NCI-H1105 treated with DMSO at 0.1 percent for 48 hours (cell line): ENCODE measurements at places on chromosomes 11 and 22.
A peak's percentile ranks its signal among the peaks of the same experiment; 100 is the strongest.

GRCh38 chr22:23401111-23401909 lies 178.8 kb downstream of the IGLL1 start:
- no peak for DNase-seq

DNA sequence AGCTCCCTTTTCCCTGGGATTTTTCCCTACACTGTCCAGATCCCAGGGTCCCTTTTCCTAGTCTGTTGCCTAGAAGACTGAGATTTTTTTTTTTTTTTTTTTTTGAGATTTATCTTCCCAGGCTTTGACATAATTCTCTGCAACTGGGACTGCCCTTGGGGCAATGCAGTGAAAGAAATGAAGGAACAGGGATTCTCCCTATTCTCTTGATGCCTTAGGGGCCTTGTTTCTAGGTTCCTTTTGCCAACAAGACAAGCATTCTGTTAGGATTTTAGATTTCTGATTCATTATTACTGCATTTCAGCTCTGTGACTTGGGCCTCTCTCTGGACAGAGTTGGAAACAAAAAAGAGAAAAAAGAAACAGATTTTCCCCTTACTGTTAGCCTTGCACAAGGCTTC lies 47.3 kb downstream of the QSER1 start:
- DNase-seq = no peak

GRCh38 chr11:18836417-18836816 lies 44.8 kb upstream of the PTPN5 start:
- no peak for DNase-seq

- no peak for DNase-seq
Observed at GRCh38 chr22:23388517-23388890, 191.6 kb downstream of the IGLL1 start.

DNA sequence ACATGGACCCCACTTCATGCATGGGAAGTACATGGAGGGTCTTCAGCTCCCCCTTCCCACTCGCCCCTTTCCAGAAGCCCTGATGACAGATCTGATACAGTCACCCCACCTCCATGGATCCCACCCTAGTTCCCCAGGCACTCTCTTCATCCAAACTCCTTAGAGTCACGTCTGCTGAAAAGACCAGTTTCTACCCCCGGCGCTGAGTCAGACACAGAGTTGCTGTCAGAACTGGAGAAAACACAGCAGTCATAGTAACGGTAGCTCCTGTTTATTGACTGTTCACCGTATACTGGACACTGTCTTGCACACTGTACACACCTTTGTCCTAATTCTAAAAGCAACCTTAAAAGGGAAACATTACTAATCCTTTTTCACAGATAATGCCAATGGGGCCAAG lies 29.1 kb downstream of the DRD2 start:
- no peak for DNase-seq

DNA sequence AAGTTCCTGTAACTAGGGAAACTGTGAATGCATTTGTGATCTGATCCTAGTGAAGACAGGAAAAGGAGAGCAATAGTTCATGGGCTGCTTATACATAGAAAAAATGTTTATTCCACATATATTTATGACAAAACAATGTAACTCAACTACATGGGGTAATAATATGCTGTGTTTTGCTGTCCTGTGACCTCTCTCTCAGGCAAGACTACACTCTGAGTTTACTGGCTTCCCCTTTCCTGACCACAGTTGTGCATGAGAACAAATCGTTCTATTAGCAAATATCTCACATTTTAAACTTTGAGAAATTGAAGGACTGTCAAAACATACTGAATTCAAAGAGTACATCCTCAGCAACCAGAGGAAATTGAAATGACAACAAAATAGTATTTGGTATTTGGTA lies 161.9 kb upstream of the TRPC6 start:
- no peak for DNase-seq

DNA sequence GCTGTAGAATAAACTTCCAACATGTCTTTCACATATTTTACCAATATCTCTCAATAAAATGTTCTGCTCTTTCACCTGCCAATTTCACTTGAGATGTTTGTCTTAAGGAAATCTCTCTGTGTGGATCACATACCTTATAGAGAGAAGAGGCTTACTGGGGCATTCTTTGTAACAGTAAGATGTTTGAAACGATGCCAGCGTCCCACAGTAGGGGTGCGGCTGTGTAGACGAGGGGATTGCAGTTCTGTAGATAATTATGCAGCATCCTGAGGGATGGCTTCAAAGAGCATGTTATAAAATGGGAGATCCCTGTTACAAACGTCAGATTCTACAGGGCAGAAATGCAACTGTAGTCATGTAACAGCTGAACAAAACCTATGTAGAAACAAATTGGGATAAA lies 200.0 kb downstream of the TBC1D22A start:
- no peak for DNase-seq

- no peak for DNase-seq
Observed at GRCh38 chr22:28921585-28921879, 38.2 kb downstream of the ZNRF3 start.

DNA sequence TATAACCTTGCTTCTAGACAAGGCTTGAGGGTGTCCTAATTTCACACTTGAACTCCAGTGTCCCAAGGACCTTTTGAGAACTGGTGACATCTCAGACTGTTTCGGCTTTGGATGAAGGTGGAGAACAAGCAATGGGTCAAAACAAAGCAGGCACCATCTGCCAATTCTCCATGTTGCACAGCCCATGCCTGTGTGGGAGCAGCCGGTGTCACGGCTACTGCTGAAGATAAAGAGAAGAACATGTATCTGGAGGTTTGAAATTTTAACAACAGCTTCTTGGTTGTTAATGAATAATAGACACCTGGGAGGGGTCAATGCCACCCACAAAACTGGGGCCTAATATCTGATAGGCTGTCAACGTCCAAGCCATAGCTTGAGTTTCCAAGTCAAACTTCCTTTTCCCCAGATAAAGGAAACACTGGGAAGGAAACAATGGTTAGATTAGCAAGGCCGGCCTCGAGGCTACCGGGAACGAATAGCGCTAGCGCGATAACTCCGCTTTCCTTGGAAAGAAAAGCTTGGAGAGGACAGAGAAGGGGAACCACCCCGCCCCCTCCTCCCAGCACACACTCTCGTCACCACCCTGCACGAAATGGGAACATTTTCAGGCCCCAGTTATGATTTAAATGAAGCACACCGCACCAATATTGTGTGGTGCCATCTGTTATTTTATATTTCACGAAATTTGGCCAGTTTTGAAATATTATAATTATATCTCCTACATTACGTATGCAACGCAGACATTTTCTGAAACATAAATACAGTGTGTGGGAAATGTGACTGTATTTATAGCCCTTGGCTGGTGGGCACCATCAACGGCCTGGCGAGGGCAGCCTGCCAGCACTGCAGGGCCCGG lies 21.8 kb upstream of the OPCML start:
- no peak for DNase-seq

DNA sequence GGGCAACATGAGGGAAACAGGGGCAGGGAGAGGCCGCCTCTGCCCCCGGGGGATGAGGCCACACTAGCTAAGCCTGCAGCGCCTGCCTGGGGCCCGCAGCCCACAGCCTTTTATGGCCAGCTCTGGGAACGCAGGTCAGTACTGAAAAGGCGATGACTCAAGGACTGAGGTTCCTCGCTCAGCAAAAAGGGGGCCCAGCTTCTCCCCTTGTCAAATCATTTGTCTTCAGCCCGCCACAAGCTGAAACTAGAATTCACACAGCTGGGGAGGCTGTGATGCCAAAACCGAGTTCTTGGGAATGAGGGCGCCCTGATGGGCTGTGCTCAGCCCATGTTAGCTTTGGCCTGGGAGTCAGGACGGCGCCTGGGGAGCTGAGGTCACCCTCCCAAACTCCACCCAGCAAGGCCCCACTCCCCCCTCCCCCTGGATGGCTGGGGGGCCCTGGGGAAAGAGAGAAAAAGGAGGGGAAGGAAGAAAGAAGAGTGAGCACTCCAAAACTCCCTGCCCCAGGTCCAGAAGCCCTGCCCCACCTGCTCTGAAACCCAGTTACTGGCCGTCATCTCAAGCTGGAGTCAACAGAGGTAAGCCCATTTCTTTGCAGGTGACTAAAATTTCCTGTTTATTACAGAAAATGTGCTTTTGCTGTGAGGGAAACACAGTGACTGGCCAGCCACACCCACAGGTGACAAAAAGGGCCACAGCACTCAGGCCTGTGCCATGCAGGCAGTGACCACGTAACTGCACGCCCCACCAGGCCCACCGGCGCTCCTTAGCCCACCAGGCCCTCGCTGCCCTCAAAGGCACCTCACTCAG lies 13.7 kb downstream of the EHD1 start:
- no peak for DNase-seq

DNA sequence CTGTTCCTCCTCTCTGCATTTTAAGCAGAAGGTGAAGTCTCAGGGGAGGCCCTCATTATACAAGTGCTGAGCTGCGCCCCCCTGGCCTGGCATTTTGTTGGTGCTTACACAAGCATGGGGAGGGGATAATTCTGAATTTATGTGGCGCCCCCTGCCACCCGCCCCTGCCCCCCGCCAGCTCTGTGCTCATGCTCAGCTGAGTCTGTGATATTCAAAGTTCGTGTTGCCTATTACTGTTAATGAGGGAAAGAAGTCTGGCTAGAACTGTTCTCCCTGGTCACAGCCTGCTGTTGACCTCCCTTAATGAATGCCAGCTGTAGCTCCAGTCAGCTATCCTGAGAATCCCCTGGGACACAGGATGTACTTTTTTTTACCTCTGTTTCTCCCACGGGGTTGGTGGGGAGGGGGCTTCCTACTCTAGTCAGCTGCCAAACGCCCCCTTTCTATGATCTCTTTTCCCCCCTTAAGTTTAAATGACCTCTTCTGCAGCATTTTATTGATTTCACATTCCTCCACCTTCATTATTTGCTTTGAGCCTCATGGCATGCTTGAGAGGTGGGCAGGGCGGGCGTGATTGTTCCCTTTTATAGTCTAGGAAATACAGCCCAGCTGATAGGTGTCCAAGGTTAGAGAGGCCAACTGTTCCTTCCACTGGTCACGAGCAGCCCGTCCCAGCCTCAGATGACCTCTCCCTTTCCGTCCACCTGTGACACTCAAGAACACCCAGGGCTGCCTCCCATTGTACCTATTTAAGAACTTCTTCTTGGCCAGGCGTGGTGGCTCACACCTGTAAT lies 12.2 kb downstream of the USP2 start:
- DNase-seq = peak; percentile 37

- DNase-seq = no peak
Observed at GRCh38 chr11:60592601-60593000, 77.4 kb downstream of the MS4A13 start.

- DNase-seq = no peak
Observed at GRCh38 chr11:94924612-94925011, 48.7 kb downstream of the CWC15 start.

DNA sequence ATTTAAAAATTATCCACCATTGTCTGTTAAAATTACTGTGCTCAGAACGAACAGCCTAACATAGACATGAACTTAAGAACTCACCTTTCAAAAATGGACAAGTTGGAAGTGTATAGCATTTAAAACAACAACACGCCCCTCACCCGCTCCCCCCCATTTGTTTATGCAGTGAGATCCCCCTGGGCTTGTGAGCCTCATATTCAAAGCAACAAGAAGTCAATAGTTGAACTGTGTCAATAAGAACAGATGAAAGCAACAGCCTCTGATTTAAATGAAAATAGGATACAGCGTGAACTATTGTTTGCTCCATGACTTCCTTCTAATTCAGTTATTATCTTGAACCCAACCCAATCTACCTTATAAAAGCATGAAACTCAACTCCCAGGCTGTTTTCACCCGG lies 314.2 kb downstream of the BLID start:
- DNase-seq = no peak

- DNase-seq = no peak
Observed at GRCh38 chr11:9076046-9076445, 15.4 kb downstream of the SCUBE2 start.

DNA sequence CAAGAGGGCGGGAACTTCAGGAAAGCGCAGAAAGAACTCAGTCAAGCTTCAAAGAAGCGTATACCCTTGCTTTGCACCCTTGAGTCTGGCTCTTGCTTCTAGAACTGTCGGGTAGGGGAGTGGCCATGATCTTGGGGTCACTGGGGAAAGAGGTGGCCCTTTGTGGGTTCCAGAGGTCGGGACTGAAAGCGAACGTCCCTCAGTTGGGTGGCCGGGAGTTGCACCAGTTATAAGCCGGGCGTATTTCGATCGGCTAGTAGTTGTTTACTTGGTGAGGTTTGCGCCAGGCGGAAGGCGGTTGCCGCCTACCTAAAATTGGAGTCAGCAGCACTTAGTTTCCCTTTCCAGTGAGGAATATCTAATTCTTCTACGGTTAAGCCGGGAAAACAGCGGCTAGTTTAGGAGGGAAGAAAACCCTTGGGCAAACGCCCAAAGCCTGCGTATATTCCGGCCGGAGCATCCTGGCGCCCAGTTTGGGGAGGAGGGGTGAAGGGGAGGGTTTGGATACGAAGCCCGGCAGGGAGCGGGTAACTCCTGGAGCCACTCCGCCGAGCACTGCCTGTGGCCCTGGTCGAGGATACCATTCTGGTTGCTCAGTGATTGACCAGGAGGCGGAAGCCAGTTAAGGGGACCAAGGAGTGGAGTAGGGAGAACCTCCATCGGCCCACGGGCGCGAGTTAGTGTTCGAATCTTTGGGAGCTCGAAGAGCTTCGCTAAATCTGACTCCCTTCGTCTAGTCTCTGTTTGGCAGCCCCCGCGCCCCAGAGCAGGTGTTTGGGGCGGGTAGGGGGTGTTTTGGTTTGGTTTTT lies 807 bp upstream of the WT1 start:
- no peak for DNase-seq

DNA sequence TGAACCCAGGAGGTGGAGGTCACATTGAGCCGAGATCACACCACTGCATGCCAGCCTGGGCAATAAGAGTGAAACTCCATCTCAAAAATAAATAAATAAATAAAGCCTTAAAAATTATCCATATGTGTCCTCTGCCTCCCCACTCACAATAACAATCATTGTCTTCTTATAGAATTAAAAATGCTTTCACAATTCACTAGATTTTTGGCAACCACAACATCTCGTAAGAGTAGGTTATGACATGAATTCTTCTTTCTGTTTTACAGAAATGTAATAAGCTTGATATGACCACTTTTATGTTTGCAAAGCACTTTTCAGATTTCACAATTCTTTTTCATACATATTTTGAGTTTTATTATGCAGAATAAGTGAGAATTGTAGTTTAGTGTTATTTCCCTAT lies 54.5 kb upstream of the HSPA8 start:
- DNase-seq = no peak
